ENCODE measurements at places on chromosomes 3 and 15. TPM values are rescaled to one million over a fixed set of nuclear protein-coding genes. Genes with fewer than 3 reads are reported as not detected.

Gene GRIP2
- total RNA-seq = 0.40 TPM

Gene NOP10
- 140 TPM for total RNA-seq

Gene SPTBN5
- total RNA-seq = 8.0 TPM

Gene MORF4L1
- total RNA-seq = 330 TPM

- DNase-seq = no peak
- no peaks in the 10 kb centered on the region for H3K36me3 ChIP-seq
- H3K27me3 ChIP-seq = no peaks in the 10 kb centered on the region
- no peaks in the 10 kb centered on the region for H3K4me1 ChIP-seq
Measured at GRCh38 chr3:28860307-28860706, 420.6 kb upstream of the RBMS3 start.

GRCh38 chr3:160196511-160197104 is 28.6 kb upstream of the C3orf80 start:
- H3K27ac ChIP-seq = no peak overlapping the region
- H3K4me3 ChIP-seq = no peak overlapping the region
- H3K4me1 ChIP-seq = no peaks in the 10 kb centered on the region

GRCh38 chr3:157130467-157131251 is 29.3 kb downstream of the CCNL1 start:
- peak; percentile 92 for DNase-seq
- H3K4me3 ChIP-seq = no peak overlapping the region
- H3K36me3 ChIP-seq = no peaks in the 10 kb centered on the region
- H3K27ac ChIP-seq = peak overlapping the region; percentile 92

DNA sequence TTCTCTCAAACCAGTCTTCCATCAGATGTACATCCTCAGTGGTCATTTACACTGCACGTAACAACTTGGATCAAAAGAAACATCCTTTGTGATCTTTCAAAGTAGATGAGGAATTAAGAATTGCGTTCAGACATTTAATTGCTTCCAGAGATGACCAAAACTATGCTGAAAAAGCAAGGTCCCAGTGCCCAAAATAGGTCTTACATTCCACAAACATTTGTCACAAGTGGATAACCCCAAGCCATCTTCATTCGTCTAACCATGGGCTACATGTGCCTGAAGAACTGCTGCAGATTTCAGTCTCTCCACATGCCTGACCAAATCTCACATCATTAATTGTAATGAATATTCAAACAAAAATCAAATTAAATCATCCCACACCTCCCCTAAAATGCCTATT is 273.6 kb downstream of the SHOX2 start:
- H3K4me1 ChIP-seq = no peaks in the 10 kb centered on the region
- H3K4me3 ChIP-seq = no peak overlapping the region
- H3K27me3 ChIP-seq = no peaks in the 10 kb centered on the region
- H3K27ac ChIP-seq = no peak overlapping the region

GRCh38 chr3:52088445-52089367 is 32.3 kb upstream of the DUSP7 start:
- no peak for DNase-seq
- no peaks in the 10 kb centered on the region for H3K36me3 ChIP-seq
- no peaks in the 10 kb centered on the region for H3K27me3 ChIP-seq
- H3K4me3 ChIP-seq = no peak overlapping the region
- peaks cover 12% of the 10 kb centered on the region for H3K4me1 ChIP-seq

GRCh38 chr15:96586901-96587300 is 256.4 kb downstream of the NR2F2 start:
- H3K36me3 ChIP-seq = no peaks in the 10 kb centered on the region
- no peaks in the 10 kb centered on the region for H3K4me1 ChIP-seq
- no peak for DNase-seq
- no peak overlapping the region for H3K4me3 ChIP-seq
- H3K27me3 ChIP-seq = no peaks in the 10 kb centered on the region

GRCh38 chr3:32577581-32578556 is 7.2 kb upstream of the DYNC1LI1 start:
- H3K4me3 ChIP-seq = no peak overlapping the region
- H3K4me1 ChIP-seq = no peaks in the 10 kb centered on the region
- H3K27ac ChIP-seq = peak overlapping the region; percentile 44
- H3K36me3 ChIP-seq = no peaks in the 10 kb centered on the region

DNA sequence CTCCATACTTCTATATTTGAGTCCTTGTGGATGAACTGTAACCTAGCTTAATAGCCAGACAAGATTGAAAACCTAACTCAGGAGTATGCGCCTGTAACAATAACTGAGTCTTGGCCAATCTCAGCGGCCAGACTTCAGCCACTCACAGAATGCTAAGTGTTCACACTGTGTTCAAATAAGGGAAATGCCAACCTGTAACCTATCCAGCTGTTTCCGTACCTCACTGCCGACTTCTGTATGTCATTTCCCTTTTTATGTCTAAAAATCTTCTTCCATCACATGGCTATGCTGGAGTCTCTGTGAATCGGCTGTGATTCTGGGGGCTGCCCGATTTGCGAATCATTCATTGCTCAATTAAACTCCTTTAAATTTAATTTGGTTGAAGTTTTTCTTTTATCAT is 169.2 kb downstream of the NFKBIZ start:
- no peaks in the 10 kb centered on the region for H3K27me3 ChIP-seq
- no peak overlapping the region for H3K4me3 ChIP-seq
- H3K36me3 ChIP-seq = no peaks in the 10 kb centered on the region
- no peak for DNase-seq

All from transverse colon (tissue), 4 donors.